Activated T-helper 1 cell treated with Interleukin-2 at 50 U/mL for 16 hours (primary cell): ENCODE measurements at places on chromosomes 3 and 15.

DNA sequence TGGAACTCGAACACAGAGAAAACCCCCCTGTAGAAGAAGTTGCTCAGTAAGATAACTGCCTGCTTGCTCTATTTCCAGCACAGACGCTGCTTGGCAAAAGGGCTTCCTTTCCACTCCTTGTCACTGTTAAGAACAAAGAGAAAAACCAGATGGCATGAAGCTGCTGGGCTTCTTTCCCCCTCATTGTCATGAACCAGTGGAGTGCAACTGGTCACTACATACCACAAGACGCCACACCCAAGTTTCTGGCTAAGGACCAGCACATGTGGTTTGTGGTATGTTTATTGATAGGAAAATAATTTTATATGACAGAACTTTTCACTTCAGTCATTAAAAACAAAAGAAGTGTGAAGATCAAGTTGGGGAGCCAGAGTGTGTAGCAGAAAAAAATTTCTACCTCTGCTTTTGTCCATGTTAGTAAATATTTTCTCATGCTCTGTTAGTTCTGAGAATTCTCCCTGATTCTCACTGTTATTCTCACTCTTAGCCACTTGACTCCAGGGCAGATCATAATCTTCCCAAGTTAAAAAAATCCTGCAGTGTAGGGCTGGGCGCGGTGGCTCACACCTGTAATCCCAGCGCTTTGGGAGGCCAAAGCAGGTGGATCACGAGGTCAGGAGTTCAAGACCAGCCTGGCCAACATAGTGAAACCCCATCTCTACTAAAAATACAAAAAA is 37.9 kb downstream of the CLK3 start:
- DNase-seq = no peak

- no peak for DNase-seq
These were observed 5.5 kb upstream of the MGLL start for GRCh38 chr3:127827808-127828207.

DNA sequence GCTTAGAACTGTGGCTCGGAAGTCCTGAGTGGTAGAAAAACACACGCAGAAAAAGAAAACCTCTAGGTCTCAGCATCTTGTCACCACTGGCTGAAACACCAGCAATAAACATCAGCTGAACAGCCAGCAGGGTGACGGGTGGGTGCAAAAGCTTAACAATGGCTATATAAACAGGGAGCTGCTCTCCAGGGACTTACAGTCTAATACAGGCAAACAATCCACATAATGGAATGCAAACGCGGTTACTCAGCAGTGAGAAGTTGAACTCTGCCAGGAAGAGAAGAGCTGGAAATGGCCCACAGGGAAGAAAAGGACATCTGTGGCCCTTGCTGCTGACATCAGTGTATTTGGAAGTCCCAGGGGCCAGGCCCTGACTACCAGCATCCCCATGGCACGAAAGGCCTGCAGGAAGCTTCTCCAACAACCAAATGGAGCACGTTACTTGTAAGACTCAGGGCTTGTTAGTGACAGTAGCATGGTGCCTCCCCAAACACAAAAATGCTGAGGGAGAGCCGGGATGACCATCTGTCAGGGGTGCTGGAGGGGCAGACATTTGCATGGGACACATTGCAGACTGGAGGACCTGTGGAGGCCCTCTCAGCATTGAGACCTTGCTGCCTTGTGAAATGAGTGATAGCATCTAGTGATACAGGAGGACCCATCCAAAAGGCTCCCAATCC is 3.0 kb downstream of the HEG1 start:
- no peak for DNase-seq

DNA sequence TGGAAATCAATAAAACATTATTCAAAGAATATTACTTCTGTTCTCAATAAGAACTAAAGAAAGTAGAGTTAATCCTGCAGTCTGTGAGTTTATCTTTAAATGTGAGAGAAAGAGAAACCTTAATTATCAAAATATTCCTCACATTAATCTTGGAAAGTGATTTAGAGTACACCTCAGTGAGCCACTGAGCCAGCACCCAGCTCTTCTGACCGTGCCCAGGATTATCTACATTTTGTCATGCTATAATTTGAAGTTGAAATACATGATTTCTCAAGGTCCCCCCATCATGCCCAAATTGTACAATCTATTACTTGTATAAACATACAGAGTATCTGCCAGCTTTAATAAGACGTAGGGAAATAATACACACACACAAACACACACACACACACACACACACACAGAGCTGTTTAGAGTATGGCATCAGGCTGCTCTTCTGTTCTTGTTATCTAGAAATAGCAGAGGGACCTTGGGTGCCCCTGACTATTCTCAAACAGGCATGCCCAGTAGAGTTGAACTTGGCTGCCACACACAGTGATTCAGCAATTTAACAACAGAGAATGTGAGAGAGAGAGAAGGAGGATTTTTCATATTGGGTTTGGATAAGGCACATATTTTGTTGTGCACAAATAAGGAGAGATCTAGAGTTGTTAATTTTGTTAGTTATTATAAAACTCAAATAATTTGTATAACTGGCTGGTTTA is 74.4 kb downstream of the P2RY1 start:
- no peak for DNase-seq

- no peak for DNase-seq
These were observed 2.4 kb downstream of the PSMA4 start for GRCh38 chr15:78542647-78543046.

DNA sequence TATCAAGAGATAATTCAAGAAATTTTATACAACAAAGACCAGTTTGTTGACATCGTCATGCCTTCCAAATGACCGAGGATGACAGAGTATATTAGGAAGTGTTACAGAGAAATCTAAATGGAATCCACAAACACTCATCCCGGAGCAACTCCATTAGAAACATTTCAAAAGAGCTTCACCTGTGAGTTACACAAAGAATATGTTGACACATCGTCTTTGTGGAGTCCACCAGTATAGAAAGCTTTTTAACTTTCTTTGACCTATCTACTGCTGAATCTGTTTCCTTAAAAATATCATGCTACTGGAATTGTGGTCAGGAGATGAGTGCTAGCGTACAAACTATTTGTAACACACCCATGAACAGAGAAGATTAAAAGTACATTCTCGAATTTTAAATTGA is 130.4 kb downstream of the SUCLG2 start:
- no peak for DNase-seq

DNA sequence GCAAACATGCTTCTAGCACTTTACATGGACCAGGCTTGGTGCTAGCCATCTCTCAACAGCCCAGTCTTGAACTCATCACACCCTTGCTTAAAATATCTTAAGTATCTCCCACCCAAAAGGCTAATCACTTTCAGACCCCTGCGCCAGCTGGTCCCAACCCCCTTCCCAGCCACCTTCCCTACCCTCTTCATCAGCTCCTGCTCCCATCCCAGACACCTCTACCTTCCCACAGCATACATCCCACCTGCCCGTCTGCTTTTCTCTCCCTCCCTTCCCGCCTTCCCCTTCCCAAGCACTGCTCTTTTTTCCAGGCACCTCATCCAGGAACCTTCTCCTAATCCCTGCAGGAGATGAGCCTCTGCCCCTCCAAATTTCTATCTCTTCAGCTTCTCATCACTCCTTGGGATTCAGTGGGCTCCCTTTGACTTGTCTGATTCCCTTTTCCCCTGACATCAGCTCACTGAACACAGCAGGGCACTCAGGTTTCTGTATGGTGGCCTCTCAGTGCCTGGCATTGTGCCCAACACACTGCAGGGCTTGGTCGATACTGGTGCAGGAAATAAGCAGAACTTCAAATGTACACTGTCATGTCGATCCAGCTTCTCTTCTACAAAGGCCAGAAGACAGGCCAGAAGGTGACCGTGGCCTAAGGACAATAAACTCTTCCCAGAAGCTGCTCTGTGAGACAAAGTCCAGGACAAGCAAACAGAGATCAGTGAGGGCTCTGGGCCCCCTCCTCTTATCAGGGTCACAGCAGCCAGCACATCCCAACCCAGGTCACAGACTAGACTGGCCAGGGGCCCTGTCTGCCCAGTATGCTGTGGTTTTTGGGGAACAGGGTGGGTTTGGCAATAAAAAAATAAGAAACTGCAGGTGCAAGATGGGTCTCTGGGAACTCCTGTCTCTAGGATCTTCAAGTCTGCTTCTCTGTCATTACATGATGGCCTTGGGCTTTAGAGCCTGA is 2.2 kb upstream of the ITIH1 start:
- no peak for DNase-seq

GRCh38 chr3:133457465-133458067 is 57.7 kb downstream of the BFSP2 start:
- no peak for DNase-seq

DNA sequence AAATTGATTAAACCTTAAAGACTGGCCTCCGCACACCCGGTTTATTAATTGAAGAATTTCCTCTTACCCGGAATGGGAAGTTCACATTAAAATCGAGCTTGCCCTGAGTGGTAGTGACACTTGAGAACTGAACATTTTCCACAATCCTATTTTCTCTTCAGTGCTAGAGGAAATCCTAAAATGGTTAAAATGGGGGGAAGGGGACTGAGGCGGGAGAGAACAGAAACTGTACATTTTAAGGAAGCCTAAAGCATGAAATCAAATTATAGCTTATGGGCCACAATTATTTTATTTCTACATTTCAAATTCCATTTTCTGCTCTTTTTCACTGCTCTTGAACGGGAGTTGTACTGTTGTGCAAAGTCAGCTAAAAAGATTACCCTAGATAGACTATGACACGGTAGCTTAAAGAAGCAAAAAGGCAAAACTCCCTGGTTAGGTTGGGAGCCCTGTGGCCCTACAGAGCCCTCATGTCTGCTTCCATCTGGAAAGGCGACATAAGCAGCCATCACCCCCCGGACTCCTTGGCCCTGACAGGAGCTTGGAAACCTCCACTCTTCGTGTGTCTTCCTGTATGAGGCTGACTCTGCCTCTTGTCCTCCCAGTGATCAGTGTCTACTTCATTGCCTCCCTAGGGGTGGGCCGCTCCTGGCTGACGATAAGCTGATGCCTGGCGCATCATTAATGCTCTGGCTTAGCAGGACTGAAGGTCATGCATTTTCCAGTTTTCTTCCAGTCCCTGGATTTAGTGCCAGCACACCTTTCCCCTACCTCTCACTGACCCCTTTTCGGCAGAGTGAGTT is 79.3 kb downstream of the EEFSEC start:
- no peak for DNase-seq

DNA sequence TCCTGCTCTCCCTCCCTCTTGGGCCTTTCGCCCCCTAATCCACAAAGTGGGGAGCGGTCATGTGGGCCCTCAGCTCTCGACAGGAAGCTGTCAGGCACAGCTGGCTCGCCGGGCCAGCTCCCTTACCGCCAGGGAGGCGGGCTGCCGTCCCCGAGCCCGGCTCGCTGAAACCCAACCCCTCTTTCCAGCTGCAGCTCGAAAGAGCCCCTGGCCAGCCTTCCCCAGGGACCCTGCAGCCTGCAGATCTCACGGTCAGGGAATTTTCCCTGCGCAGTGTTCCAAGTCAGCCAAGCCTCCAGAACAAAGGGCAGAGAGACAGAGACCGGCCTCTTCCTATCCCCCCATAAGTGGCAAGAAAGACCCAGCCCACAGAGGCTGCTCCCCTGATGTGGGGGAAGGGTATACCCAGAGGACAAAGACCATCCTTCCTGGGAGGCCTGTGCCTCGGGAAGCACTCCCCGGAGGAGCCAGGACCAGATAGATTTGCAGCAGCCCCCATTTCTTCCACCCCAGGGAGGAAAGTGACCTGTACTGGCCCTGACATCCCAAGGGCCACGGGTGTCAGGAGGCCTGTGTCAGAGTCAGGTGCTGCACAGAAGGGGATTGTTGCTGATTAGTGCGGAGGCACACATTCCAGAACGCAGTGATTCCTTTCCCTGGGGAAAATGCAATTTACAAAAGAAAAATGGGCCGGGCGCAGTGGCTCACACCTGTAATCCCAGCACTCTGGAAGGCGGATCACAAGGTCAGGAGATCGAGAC is 32.6 kb downstream of the MAGEF1 start:
- no peak for DNase-seq

DNA sequence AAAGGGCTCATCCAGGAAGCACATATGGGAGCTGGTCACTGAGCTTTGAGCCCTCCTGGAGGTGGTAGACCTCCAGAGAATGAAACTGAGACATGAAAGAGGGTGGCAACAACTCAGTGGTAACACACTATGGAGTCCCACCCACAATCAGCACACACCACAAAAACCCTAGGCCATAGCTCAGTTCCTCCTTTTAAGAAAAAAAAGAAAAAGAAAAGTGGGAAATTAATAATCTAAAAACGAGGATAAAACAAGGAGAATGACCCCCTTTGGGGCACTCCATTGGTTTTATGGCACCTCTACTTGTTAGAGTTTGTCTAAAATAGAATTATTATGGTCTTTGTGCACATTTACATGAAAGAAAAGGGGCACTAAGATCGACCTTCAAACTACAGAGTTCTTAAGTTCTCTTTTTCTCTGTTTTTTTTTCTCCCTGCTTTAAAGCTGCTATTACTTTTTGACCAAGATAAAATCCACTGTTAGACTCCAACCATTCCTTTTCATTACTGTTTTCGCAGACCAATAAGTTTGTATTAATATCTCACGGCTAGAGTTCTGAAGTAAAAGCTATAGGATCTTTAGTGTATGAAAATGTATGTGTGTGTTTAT is 40.2 kb upstream of the ZBTB20 start:
- DNase-seq = no peak

- no peak for DNase-seq
These were observed 305.8 kb upstream of the THBS1 start for GRCh38 chr15:39275066-39275465.
